ENCODE measurements at places on chromosomes 1 and 21. TPM values are rescaled to one million over a fixed set of nuclear protein-coding genes. Genes with fewer than 3 reads are reported as not detected.

The HIPK1 gene
- total RNA-seq: 47.5 TPM

The SIM2 gene
- total RNA-seq: not detected

The KRTAP10-7 gene
- not detected for total RNA-seq

The TTC34 gene
- total RNA-seq: under 0.01 TPM

The RGS7 gene
- total RNA-seq: not detected

The RHBG gene
- not detected for total RNA-seq
